Ureter (tissue), 1 donor: ENCODE measurements at places on chromosomes 12 and 14. TPM values are rescaled to one million over a fixed set of nuclear protein-coding genes. Genes with fewer than 3 reads are reported as not detected.

DNA sequence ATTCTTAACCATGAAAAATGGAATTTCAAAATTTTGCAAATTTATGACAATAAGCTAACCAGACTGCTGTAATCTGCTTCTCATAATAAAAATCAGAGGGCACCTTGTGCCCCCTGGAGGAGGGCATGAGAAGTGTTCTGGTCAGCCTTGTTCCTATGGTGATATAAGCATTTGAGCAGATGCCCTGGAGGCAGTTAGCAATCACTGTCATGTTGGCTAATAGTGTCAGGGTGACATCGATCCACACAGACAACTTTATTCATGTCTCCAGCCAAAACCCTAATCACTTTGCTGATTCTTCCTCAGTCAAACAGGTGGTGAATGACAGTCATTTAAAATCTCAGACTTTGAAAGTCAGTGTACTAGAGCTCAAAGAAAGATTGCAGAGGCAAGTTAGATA lies 943.0 kb downstream of the GALC start:
- DNase-seq: no peak

DNA sequence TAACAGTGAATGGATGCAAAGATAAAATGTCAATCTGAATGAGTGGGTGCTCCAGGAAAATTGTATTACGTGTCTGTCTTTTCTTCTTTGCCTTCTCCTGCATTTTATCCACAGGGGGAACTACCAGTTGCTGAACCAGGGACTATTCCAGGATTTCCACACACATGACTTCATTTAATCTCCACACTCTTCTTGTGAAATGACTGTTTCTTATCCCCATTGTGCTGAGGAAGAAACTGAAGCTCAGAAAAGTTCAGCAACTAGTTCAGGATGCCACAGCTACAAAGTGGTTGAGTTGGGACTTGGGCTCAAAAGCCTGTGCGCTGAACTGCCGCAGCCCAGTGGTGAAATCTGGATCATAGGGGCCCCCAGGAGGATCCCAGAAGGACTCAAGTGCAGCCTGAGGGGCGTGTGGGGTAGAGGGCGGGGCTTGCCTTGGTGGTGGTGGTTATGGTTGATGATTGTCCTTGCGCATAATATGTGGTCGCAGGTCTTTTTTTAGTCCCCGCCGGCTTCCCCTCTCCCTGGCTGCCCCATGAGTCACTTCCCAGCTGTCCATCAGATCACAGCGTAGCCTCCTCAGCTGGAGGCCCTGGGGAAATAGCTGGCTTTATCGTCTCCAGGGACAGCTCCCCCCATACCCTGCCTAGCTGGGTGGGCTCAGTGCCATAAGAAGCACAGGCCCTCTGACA lies 235.2 kb upstream of the CRY1 start:
- DNase-seq: no peak

- no peak for DNase-seq
Measured at GRCh38 chr14:98694541-98694940, 577.5 kb downstream of the BCL11B start.

- no peak for DNase-seq
Measured at GRCh38 chr12:22038734-22039133, 7.3 kb upstream of the CMAS start.

GRCh38 chr12:6273541-6274230 lies 36.8 kb upstream of the PLEKHG6 start:
- no peak for DNase-seq

GRCh38 chr12:61863811-61864210 lies 396.4 kb upstream of the USP15 start:
- DNase-seq: no peak

GRCh38 chr12:110732572-110732971 lies 10.1 kb downstream of the PPP1CC start:
- no peak for DNase-seq

DNA sequence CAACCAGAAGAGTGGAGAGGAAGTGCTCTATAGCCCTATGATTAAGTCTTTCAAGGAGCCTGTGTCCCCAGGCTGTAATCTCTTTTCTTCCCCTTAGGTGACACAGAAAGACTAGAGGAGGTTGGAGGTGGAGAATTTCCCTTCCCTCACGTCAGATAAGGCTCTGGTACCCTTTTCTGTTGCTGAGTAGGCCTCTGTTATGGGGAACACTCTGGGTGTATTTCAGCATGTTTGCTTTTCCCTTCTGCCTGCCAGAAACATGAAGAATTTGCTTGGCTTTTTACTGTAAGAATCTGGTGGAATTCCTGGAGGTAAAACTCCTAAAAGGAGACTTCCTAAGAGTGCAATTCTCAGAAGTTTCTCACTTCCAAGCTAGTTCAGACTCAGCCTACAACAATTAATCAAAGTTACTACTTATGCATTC lies 58.3 kb downstream of the SIX1 start:
- DNase-seq: no peak

DNA sequence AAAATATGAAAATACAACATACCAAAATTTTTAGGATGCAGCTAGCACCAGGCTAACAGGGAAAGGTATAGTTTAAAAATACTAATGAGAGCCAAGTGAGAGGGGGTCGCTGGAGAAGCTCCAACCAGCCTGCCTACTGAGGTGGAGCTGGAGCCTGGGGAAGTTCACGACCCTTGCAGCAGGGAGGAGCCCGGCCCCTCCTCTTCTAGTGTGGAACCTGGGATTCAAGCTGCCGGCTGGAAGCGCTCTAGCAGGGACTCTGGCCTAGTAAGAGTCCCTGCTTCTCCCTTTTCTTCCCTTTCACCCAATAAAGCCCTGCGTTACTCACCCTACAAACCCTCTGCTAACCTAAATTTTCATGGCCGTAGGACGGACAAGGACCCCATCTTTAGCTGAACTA lies 5.0 kb upstream of the KCNK13 start:
- DNase-seq: no peak

GRCh38 chr12:80269803-80270552 lies 170.6 kb downstream of the OTOGL start:
- no peak for DNase-seq

- no peak for DNase-seq
Measured at GRCh38 chr14:102883089-102883541, 39.3 kb upstream of the AMN start.

DNA sequence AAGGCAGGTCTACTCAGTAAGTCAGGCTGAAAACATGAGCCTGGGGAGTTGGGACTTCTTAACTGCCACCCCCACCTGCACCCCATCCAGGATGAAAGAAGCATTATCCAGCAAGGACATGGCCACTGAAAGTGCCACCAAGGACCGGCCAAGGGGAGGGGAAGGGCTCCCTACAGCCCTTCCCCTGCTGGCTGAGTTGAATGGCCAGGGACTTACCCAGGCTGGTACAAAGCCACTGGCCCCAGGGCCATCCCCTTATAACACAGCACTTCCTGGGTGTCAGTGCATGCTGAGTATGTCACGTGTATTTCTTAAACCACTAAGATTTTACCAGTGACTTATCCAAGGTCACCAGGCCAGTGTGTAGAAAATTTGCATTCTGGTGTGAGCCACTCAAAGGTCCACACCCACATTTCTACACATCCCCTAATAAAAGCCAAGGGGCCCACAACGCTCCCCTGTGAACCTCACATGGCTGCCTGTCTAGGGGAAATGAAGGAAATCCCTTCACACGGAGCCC lies 29.3 kb upstream of the ZFP36L1 start:
- no peak for DNase-seq

DNA sequence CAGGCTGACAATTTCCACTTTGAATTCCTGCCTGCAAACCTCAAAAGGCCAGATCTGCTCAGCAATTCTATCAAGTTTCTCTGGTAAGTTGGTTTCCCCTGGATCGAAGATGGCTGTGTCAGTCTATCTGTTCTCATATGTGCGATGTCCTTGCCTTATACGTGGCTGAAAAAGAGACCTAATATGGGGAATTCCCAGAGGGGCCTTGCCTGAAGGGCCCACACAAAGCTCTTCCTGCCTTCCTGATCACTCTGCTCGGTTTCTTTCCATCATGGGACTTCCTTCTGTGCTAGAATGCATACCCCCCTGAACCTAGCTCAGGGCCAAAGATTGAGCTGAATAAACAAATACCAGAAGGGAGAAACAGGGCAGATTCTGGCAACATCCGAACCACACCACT lies 13.2 kb downstream of the TCL1B start:
- DNase-seq: no peak

DNA sequence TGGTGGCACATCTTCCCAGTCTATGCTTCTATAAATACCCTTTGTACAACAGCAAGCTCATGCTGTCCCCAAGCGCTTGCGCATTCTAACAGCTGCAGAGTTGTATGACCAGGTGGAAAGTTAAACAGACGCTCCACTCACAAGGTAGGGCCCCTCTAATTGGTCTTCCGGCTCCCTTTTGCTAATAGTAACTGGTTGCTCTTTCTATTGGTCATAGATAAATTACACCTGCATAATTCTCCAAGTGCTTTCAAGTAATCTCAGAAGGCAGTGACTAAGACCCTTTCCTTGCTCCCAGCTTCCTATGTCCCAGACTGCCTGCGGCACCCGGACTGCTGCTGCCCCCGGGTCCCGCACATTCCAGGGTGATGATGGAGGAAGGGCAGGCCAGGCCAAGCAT lies 6.1 kb upstream of the TSPAN9 start:
- no peak for DNase-seq

The NOC4L gene
- 25.0 TPM for total RNA-seq

The MAP1LC3B2 gene
- total RNA-seq: not detected

The PLEK2 gene
- 21.7 TPM for total RNA-seq

The MGP gene
- total RNA-seq: 500 TPM

The COQ10A gene
- total RNA-seq: 7.6 TPM

The LRTM2 gene
- total RNA-seq: not detected
